Muscle of leg (tissue), 16 donors: ENCODE measurements at places on chromosomes 12 and 14.

GRCh38 chr14:34211732-34212131, 250.3 kb downstream of the SPTSSA start:
- no peak for DNase-seq

DNA sequence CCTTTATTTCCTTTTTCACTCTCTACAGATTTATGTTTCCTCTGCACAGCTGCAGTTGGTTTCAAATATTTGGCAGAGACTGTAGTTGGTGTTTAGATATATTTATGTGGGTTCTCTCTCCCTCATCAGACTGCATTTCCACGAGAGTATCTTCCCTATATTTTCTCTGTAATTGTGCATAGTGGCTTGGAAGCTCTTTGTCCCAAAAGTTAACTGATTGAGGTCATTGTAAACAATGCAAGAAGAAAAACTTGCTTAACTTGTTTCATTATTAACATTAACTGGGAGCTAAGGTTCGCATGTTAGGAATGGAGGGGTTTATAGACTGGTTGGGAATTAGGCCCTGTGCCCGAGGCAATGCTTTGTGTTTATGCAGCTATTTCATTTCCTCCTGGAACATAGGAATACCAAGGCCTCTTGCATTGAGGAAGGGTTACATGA, 216.9 kb upstream of the HMGA2 start:
- DNase-seq = no peak

DNA sequence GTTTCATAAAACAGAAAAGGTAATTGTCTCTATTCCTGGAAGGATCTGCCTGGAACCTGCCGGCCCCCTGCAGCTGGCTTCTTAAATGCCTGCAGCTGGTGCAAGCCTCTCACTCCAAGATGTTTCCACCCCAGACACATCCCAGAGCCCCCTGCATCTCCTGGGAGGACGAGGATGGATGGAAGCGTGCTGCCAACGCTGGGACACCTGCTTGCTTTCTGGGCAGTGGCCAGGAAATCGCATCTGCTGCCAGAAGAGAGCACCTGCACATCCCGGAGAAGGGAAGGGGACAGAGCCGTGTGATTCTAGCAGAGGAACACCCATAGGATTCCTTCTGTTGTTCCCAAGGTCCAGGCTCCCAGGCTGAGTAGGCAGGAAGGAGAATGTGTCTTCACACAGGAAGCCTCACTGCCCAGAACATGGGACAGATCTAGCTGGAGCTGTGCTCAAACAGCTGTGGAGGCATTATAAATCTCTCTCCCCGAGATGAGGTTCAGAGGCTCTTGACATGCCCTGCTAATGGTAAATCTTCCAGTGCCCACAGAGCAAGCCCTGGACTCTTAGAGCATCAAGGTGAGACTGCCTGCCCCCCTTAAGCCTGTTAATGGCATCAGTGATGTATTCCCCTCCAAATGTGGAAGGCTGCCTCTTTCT, 138.8 kb upstream of the MAP1LC3B2 start:
- DNase-seq = peak; percentile 43

- no peak for DNase-seq
Measured at GRCh38 chr14:101449114-101449513, 112.2 kb upstream of the DIO3 start.

DNA sequence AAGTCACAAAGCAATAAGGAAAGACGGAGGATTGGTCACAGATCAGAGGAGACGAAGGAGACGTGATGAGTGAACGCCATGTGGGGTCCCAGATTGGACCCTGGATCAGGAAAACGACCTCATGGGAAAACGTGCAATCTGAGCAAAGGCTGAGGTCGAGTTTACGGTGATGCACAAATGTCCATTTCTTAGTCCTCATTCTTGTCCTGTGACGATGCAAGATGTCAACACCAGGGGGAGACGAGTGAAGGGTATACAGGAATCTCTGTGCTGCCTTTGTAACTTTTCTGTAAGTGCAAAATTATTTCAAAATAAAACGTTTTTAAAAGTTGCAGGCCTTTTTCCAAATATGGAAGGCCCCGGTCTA, 329.8 kb downstream of the MED13L start:
- DNase-seq = no peak

DNA sequence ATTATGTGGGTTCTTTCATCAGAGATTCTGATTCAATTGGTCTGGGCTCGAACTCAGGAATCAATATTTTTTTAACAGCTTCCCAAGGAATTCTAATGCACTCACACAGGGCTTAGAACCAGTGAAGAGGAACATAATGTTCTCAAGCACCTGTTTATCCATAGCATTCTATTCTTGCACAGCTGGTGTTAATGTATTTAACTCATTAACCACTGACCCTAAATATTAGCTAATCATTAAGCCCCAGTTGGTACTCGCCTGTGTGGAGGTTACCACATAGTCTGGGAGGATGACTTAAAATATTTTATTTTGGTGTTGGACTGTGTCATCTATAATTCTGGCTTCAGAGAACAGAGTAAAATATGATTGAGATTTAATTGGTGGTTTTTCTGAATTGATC, 45.3 kb downstream of the LRP6 start:
- DNase-seq = no peak

DNA sequence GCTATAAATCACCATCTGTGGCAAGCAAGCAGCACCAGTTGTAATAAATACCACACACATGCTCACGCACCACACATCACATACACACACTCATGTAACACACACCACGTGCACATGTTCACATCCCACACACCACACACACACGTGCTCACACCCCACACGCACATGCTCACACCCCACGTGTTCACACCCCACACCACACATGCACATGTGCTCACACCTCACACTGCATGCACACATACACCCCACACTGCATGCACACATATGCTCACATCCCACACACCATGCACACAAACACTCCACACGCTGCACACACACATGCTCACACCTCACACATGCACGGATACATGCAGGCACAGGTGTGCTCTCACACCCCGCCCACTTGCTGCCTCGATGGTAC, 22.9 kb upstream of the ANKLE2 start:
- no peak for DNase-seq

- DNase-seq = no peak
Measured at GRCh38 chr14:33728010-33728498, 222.8 kb downstream of the EGLN3 start.

- DNase-seq = no peak
Measured at GRCh38 chr12:44118946-44119345, 283.1 kb downstream of the TMEM117 start.

DNA sequence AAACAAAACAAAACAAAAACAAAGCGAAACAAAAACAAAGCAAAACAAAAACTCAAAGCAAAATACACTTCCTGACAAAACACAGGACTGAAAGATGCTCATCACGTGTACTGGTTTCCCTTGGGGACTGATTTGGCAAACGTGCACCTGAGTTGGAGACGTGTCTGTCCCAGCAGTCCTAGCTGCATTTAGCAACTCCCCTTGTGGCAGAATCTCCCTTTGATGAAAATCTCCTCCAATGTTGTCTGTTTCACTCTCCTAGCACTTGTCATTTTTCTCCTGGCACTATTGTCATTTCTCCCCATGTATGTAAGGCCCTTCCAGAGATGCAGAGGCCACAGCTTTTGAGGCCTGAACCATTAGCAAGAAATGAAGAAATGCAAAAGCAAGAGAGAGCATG, 6.8 kb upstream of the SLC24A4 start:
- DNase-seq = peak; percentile 79

GRCh38 chr14:33948869-33949408, 1.9 kb downstream of the EGLN3 start:
- no peak for DNase-seq

DNA sequence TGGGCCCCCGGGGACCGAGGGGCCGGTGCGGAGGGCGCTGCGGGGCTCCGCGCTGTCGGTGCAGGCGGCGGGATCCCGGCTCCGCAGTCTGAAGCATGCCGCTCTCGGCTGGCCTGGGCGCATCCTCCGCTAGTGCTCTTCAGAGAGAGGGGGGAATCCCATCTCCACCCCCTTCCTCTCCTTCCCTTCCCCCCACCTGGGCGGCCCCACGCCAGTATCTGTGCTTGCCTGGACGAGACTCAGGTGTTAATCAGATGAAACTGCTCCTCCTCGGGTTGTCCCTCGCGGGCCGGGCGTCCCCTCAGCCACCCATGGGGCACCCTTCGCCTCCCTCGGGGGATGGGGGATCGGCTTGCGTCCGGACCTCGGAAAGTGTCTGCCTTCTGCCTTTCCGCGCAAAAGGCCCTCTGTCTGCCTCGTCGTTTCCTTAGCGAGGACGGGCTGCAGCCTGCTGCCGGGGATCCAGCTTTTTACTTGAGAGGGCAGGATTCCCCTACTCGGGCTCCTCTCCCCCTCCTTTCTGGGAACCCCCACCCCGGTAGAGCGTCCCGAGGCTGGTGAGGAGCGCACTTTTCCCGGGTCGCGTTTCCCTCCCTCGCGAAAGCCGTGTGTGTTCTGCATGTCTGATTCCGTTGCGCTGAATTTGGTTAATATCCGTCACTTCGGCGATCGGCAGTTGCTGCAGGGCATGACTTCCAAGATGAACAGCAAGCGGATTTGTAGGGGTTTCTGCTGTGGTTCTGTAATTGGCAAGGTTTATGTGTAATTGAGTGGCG, 1.1 kb downstream of the GPHN start:
- DNase-seq = peak; percentile 49

DNA sequence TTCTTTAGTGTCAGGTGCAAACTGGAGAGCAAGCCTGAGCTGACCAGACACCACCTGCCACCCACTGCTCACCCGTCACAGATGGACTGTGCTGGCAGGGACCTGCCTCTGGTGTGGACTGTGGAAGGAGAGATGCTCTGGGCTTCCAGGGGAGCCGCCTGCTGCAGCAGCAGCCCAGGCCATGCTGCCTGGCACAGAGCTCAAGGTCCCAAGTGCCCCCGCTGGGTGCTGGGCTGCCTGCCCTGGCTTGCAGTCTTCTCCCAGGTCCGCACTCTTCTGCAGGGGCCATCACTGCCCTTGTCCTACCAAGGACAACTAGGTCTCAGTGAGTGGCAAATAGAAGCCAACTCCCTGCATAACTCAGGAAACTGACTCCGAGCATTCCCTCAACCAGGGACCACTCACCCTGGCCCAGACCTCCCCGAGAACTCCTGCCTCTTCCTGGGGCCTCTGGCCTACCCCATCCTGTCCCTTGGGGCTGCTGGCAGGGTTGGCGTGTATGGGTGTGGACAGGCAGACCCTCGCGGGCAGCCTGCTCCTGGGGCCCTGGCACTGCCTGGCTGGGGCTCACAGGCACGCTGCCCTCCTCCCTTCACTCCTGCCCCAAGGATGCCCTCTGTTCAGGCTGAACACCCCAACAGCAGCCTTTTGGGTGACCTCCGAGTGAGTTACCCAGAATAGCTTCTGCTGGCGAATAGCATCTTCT, 9.3 kb downstream of the AMN start:
- DNase-seq = no peak

DNA sequence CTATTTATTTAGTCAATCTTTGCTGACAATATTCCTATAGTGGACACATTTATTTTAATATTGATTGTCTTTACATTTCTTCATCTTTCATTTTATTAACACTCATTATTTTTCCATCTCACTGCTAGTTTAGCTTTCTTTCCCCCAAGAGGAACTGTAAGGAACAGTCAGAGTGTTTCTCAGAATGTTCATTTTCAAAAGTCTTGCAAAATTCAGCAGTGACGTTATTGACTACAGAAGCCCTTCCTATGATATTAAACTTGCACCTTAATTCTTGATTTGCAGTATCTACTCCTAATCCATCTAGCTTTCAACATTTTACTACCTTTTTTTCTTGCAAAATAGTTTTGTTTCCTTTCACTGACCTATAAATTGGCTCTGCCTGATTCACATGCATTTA, 13.0 kb downstream of the CLEC2B start:
- DNase-seq = no peak

- no peak for DNase-seq
Measured at GRCh38 chr14:64614166-64614565, 64.4 kb downstream of the PPP1R36 start.

GRCh38 chr14:95769976-95770375, 56.1 kb upstream of the TCL1A start:
- DNase-seq = no peak

- DNase-seq = no peak
Measured at GRCh38 chr14:105581551-105582341, 55.4 kb downstream of the TMEM121 start.

DNA sequence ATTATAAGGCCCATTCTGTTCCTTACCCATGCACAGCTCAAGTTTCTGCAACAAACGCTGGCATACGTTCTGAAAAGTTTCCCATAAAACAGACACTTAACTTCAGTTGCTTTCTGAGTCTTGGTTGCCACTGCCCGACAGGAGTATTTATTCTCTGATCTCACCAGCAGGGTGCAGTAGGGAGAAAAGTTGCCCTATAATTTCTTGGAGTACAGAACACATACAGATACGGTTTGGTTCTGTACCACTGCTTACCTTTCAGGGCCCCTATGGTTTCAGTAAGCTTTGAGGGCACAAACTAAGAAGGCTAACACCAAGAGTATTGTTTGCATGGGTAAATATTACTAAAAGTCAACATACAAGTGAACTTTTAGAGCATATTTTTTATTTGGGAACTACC, 77.9 kb downstream of the SPATA7 start:
- no peak for DNase-seq

- no peak for DNase-seq
Measured at GRCh38 chr12:57833672-57834071, 12.9 kb downstream of the CTDSP2 start.

GRCh38 chr14:105465209-105466031, 9.2 kb upstream of the CRIP2 start:
- peak; percentile 90 for DNase-seq

DNA sequence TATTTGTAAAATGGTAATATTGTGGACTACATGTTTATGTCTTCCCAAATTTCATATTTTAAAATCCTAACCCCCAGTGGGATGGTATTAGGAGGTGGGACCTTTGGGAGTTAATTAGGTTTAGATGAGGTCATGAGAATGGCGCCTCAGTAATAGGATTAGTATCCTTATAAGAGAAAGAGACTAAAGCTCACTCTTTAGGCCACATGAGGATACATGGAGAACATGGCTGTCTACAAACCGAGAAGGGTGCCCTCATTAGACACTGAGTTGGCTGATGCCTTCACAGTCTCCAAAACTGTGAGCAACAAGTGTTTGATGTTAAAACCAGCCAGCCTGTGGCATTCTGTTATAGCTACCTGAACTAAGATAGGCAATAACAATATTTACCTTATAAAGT, 58.3 kb upstream of the OTOGL start:
- no peak for DNase-seq

DNA sequence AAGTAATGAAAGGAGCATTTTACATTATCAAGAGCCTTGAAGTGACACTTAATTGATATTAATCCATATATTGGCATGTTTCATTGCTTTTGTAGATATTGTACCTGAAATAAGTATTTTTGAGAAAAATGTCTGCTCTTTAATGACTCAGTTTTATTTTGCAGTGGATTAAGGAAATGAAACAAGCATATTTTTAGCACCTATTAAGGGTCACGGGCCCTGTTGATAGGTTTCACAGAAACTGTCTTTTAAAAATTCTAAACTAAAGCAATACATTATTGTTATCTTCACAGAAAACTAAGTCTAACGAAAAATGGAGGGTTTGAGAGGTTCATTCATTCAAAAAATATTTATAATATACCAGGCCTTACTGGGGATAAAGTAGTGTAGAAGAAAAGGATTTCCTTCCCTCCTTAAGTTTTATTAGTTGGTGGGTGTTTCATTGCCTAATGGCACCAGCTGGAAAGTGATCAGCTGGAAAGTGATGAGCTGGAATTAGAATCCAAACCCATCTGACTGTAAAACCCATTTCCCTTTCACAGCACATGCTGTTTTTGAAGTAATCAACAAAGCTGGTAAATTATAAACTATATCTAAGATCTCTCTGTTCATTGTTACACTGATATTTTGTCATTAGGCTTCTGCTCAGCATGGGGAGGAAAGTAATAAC, 54.2 kb downstream of the PTPRQ start:
- no peak for DNase-seq
